Bone marrow (tissue), 2 donors: ENCODE measurements at places on chromosomes 2 and 18.

DNA sequence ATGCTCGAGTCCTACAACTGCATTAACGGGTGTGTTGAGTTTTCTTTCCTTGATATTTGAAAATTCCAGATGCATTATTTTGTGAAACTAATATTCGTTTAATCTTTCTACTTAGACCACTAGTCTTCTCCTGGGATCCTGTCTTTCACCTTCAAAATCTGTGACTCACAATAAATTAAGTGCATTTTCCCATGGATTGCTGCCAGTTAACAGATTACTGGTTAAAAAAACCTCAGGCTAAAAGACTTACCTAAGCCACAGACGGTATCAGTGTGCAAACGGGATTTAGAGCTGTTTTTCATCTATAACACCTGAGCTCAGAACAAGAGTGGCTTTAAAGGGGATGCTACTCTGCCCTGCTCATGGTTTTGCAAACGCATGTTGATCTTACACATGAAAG lies 10.2 kb downstream of the FECH start:
- no peak for DNase-seq

GRCh38 chr2:104936527-104936926 lies 82.6 kb downstream of the POU3F3 start:
- DNase-seq: no peak

- DNase-seq: no peak
Measured at GRCh38 chr2:99554238-99554637, 64.4 kb upstream of the REV1 start.

DNA sequence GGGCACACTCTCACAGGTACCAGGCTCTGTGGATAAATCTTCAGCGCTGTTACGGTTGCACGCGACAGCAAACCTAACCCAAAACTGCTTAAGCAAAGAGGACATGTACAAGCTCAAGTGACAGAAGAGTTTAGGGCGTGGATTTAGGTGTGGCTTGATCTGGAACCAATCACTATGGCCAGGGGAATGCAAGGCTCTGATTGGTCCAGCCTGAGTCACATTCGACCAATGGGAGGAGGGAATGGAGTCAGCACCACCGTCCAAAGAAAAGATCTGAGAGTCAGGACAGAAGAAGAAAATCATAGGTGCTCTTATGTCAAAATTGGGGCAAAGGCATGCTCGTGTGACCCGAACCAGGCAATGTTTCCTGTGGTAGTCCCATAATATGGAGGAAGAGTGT lies 139.0 kb downstream of the TRIM43 start:
- no peak for DNase-seq

DNA sequence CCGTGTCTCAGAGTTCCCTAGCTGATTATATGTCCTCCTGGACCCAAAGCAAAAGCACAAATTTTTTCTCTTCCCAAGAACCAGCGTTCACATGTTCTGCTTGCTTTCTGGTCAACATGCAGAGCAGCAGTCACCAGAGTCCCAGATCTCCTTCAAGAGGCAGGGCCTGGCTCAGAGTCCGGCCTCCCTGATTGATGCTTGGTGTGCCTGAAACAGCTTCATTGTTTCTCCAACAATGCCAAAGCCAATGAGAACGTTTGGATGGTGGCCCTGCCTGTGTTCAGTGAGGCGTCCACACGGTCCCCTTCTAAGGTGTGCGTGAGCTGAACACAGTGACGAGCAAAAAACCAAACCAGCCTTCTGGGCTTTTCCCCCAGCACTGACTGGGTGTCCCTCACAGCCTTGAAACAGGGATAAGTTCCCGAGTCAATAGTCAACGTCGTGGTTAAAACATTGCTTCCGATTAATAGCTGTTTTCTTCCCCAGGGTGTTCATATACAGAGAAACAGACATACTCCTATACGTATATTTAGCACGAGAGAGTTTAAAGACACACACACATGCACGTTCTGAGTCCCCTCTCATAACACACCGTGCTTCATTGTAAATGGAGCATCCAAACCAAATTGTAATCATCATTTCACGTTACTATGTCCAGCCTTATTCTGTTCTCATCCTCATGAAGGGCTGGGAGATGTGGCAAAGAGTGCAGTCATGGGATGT lies 19.3 kb upstream of the POU3F3 start:
- no peak for DNase-seq

- DNase-seq: no peak
Measured at GRCh38 chr2:141641462-141641861, 489.4 kb downstream of the LRP1B start.

GRCh38 chr18:26702086-26702485 lies 153.7 kb upstream of the KCTD1 start:
- DNase-seq: no peak

- no peak for DNase-seq
Measured at GRCh38 chr2:26487192-26487591, 9.3 kb upstream of the OTOF start.
